ENCODE measurements at places on chromosomes 5 and 9.

GRCh38 chr5:55691265-55692105, 20.6 kb downstream of the SLC38A9 start:
- DNase-seq = no peak

GRCh38 chr9:70080481-70081119, 37.0 kb downstream of the MAMDC2 start:
- peak; percentile 70 for DNase-seq

DNA sequence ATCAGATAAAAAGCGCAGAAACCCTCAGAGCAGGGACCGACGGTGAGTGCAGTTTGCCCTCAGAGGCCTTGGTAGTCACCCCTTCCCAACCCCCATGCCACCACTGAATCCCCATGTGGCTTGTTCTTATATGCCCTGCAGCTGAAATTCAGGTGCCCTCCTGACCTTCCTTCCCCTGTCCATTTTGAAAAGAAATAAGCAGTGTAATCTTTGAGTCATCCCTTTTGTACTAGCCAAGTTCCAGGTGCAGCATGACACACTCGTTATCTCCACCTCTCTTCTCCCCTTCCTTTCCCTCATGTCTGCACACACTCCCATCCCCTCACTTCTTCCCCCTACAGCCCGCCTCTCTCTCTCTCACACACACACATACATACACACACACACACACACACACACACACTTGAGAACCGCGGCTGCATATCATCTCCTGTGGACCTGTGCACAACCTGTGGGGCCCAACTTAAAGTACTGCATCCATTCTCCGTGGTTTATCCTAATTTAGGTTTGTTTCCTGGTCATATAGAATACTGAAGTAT, 53.1 kb downstream of the SYK start:
- DNase-seq = peak; percentile 1

DNA sequence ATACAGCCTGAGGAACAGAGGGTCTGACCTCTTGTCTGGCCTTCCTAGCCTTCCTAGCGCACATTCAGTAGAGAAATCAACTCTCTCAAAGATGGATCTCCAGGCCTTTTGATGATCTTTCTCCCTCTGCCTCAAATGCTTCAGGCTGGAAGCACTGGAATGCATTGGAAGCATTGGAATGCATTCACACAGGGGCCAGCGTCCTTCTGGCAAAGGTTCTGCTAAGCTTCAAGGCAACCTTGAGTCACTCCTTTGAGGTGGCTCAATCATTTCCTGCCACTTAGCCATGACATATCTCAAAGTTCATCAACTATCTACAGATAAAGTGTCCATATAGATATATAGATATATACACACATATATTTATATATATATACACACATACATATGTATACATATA, 42.9 kb downstream of the OR2K2 start:
- DNase-seq = no peak

- no peak for DNase-seq
Measured at GRCh38 chr5:80781356-80781755, 126.6 kb upstream of the DHFR start.

GRCh38 chr9:33348998-33349397, 53.4 kb downstream of the AQP7 start:
- no peak for DNase-seq

DNA sequence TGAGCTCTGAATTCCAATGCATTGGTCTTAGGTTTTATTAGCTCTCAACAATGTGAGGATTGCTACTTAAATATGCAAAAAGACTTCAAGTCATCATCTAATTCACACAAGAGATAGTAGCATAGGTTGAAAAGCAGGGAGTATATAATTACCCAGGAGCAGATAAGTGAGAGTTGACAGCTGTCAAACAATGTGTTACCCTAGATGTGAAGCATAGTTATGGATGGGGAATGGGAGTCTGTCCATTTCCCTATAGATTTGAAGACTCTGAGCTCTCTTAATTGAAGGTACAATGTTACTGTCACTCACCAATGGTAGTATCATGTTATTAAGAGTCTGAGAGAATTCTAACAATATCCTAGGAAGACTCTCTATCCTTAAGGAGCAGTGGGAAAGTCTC, 160.7 kb downstream of the KCTD16 start:
- no peak for DNase-seq

DNA sequence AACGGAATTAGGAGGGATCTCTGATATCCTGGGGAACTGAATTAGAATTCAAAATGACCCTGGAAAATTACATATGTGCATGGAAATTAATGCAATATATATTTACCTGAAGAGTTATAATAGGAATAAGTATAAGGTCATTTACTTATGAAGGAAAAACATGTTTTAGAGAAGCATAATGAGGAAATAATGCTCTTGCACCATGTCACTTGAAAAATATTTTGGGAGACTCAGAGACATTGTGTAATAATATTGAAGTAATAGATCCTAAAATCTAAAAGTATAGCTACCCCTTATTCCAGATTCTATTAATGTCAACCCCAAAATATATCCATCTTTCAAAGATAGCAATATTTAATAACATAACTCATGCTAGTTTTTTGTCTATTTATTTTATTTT, 28.4 kb downstream of the SPZ1 start:
- DNase-seq = peak; percentile 73

GRCh38 chr5:28779161-28779754, 1740.9 kb upstream of the CDH9 start:
- no peak for DNase-seq

- no peak for DNase-seq
Measured at GRCh38 chr5:96569332-96569731, 92.8 kb upstream of the CAST start.

- DNase-seq = peak; percentile 8
Measured at GRCh38 chr9:8382777-8383527, 583.4 kb upstream of the DMAC1 start.

DNA sequence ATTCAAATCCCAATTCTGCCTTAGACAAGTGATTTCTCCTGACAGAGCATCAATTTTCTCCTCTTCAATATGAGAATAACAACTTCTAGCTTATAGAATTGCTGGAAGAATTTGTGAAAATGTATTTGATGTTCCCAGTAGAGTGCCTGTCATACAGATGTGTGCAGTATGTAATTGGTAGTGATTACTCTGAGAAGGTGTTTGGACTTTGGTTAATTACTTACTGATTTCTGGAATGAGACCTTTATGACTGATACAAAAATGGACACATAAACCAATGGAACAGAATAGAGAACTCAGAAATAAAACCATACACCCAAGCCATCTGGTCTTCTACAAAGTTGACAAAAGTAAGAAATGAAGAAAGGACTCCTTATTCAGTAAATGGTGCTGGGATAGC, 101.9 kb upstream of the TRIM32 start:
- no peak for DNase-seq

- DNase-seq = no peak
Measured at GRCh38 chr5:14457476-14457875, 124.1 kb upstream of the OTULINL start.

GRCh38 chr9:34372467-34373011, 4.2 kb downstream of the MYORG start:
- DNase-seq = no peak

GRCh38 chr5:143454936-143455516, 51.5 kb upstream of the NR3C1 start:
- no peak for DNase-seq

DNA sequence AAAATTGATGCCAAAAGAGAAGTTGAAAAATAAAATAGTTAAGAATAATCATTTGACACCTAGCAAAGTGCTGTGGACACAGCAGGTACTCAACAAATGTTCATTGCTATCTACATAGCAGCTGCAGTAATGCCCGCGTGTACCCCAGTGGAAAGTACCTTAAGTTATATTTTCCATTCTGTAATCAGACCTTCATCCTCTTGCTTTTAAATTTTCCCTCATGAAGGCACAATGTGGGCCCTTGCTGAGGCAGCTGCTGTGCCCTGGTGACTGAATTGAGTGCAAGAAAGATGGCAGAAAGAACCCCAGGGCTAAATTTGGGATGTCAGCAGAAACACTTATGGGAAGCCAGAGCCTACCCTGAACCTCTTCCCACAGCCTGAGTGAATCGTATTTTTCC, 65.9 kb downstream of the CYFIP2 start:
- no peak for DNase-seq

- no peak for DNase-seq
Measured at GRCh38 chr9:108363311-108363710, 492.5 kb downstream of the ACTL7B start.

GRCh38 chr5:35869685-35870277, 13.1 kb downstream of the IL7R start:
- DNase-seq = peak; percentile 75

DNA sequence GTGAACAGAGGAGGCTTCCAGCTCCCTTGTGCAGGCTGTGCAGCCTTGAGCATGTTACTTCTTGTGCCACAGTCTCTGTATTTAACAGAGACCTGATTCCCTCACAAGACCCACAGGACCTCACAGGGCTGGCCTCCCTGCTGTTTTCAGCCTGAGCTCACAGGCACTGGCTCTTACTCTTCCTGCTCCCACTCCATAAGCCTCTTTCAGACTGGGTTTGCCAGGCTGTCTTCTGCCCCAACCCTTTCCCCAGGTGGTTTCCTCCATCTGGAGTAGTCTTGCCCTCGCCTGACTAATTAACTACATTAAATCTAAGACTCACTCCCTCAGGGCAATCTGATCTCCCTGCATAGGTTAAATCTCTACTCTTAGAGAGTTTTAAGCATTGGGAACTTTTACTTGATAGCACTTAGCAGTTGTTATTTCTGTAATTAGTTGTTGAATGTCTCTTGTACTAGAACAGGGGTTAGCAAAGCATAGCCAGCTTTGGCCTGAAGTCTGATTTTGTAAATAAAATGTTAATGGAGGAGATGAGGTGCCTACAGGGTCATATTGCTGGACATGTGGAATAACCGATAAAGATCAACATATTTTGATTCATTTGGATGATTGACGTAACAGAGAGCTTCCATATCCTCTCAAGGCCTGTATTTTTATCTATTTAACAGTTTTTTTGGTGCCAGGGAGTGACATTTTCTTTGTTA, 28.6 kb upstream of the SPATA31E1 start:
- no peak for DNase-seq

- DNase-seq = no peak
Measured at GRCh38 chr5:139812836-139813805, 17.5 kb downstream of the PSD2 start.

GRCh38 chr5:112995764-112996618, 19.4 kb downstream of the DCP2 start:
- DNase-seq = peak; percentile 85

GRCh38 chr9:127444921-127445850, 6.0 kb downstream of the RPL12 start:
- DNase-seq = no peak

- no peak for DNase-seq
Measured at GRCh38 chr5:83485842-83486241, 14.3 kb downstream of the VCAN start.

- no peak for DNase-seq
Measured at GRCh38 chr9:16710888-16711287, 159.6 kb downstream of the BNC2 start.

DNA sequence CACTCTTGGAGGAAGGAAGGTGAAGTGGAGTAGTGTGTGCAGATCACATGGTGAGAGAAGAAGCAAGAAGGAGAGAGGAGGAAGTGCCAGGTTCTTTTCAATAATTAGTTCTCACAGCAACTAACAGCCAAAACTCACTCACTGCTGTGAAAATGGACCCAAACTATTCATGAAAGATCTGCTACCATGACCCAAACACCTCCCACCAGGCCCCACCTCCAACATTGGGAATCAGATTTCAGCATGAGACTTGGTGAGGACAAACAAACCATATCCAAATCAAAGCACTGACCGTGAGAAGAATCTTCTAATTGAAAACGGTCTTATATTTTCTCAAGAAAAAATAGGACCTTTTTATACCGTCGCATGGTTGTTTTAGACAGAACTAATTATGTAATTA, 468.7 kb upstream of the TYRP1 start:
- no peak for DNase-seq

DNA sequence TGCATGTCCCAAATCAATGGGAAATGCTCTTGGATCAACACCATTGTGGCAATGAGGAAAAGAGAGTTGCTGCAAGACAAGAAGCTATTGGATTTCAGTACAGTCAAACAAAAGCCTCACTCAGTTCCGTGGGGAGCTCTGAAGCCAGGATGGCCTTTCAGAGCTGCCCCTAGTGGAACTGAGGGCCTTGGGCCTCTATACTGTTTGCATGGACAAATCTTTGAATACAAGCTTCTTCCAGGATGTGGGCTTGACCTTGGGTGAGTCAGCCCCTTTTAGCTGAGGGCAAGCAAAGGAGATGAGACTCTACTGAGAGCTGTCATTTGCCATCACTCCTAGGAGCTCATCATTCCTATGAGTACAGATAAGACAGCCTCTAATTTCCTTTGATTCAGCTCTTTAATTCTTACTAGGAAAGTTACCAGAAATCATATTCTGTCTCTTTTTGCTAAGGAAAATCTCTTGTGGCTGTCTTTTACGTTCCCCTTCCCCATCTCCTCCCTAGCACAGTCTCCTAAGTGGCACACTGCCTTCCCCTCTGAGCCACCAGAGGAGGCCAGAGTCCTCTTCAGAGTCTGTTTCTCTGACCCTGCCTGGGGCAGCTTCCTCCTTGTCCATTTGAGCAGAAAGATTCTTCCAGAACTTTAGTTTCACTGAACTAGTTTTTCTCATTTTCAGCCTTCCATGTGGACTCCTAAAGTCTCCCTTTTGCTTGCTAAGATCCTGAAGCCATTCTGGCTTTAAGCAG, 168.8 kb upstream of the POC5 start:
- DNase-seq = peak; percentile 45

DNA sequence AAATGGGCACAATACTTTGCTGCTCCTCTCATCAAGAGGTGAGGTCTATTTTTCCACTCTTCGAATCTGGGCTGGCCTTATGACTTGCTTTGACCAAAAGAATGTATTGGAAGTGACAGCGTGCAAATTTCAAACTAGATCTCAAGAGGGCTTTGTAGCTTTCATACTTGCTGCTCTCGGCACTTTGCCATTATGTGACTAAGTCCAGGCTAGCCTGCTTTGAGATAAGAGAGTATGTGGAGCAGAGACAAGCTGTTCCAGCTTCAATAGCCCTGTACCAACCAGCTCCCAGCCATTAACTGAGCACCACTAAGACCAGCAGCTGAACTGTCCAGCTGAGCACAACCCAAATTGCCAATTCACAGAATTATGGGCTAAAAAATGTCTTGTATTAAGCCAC, 124.6 kb downstream of the ACER2 start:
- no peak for DNase-seq

DNA sequence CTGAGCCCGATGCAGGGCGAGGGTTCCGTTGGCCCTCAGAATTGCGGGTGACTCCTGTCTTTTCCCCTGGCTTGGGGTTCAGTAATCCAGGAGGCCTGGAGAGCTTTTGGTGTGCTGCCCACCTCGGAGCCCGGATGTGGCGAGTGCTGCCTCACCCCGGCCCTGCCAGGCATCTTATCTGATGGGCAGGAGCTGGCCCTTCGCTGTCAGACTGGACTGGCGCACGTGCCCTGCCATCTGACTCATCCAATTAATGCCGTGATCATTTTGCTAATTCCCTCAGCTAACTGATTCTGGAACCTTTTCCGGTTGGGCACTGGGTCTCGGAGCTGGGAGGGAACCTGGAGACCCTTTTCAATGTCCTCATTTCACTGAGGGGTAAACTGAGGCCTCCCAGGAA, 34.6 kb downstream of the RXRA start:
- no peak for DNase-seq

- DNase-seq = peak; percentile 67
Measured at GRCh38 chr5:136082390-136083193, 50.1 kb upstream of the SMAD5 start.

GRCh38 chr5:179233909-179234562, 111.2 kb downstream of the ADAMTS2 start:
- DNase-seq = no peak

GRCh38 chr9:92242260-92243136, 51.0 kb downstream of the IARS1 start:
- DNase-seq = peak; percentile 60

Data from suppressor macrophage (primary cell).